Smooth muscle cell of the coronary artery (primary cell): ENCODE measurements at places on chromosomes 2 and 18. TPM values are rescaled to one million over a fixed set of nuclear protein-coding genes. Genes with fewer than 3 reads are reported as not detected.

IHH gene
- under 0.01 TPM in 1 of 2 replicates, not detected in the other for total RNA-seq

FSHR gene
- not detected in 2 replicates for total RNA-seq

PTGR3 gene
- total RNA-seq: 6.8 and 12.5 TPM in 2 replicates

R3HDM1 gene
- total RNA-seq: 3.6 and 4.0 TPM in 2 replicates

CD207 gene
- not detected in 2 replicates for total RNA-seq

COL4A4 gene
- total RNA-seq: 6.8 and 18.7 TPM in 2 replicates

DSC1 gene
- total RNA-seq: not detected in 2 replicates

RAX gene
- not detected in 2 replicates for total RNA-seq

MYOM1 gene
- total RNA-seq: 0.98 and 1.3 TPM in 2 replicates

IL36G gene
- total RNA-seq: not detected in 2 replicates

SERPINB11 gene
- total RNA-seq: 0.12 TPM in 1 of 2 replicates, not detected in the other

C2orf78 gene
- total RNA-seq: not detected in 2 replicates

EHD3 gene
- 23.1 and 62.2 TPM in 2 replicates for total RNA-seq

LGALSL gene
- 6.2 and 10.0 TPM in 2 replicates for total RNA-seq

CAPN14 gene
- 0.08 and 0.12 TPM in 2 replicates for total RNA-seq

HDAC4 gene
- 6.3 and 13.2 TPM in 2 replicates for total RNA-seq

IL1R2 gene
- 1.1 and 5.9 TPM in 2 replicates for total RNA-seq

GYPC gene
- total RNA-seq: 62.5 and 189 TPM in 2 replicates

ZNF397 gene
- 10.3 and 18.3 TPM in 2 replicates for total RNA-seq

EPB41L3 gene
- total RNA-seq: 0.68 and 157 TPM in 2 replicates

CROCC2 gene
- 0.12 TPM in 1 of 2 replicates, not detected in the other for total RNA-seq

TWIST2 gene
- 15.7 and 171 TPM in 2 replicates for total RNA-seq

SLC23A3 gene
- 0.60 and 2.5 TPM in 2 replicates for total RNA-seq

LOXHD1 gene
- 0.94 TPM in 1 of 2 replicates, not detected in the other for total RNA-seq

ANKRD30BL gene
- not detected in 2 replicates for total RNA-seq

CCDC85A gene
- total RNA-seq: 2.8 TPM in 1 of 2 replicates, not detected in the other

IL36A gene
- not detected in 2 replicates for total RNA-seq

PDCL3 gene
- 10.9 and 11.3 TPM in 2 replicates for total RNA-seq

SPP2 gene
- not detected in 2 replicates for total RNA-seq

ANKAR gene
- 4.4 and 9.5 TPM in 2 replicates for total RNA-seq

UGT1A8 gene
- total RNA-seq: under 0.01 and 0.08 TPM in 2 replicates
